MG63 (cell line): ENCODE measurements at places on chromosomes 7 and 10.

- peak; percentile 3 for DNase-seq
Measured at GRCh38 chr7:138105221-138105620, 29.0 kb downstream of the AKR1D1 start.

DNA sequence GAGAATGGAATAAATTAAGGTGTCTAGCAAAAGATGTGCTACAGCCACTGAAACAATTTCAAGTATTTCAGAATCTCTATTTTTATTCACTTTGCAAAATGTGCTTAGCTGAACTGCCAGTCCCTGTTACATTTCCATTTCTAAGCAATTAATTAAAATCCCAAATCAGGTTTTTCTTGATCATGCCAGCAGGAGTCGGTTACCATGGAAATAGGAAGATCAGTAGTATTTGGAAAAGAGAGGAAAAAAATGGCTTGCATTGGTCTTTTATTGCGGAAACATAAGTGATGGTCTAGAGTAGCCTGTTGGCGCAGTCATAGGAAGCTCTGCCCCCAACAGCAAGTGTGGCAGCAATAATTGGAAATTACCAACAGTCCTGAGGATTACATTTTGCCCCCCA is 867.1 kb downstream of the GATA3 start:
- no peak for DNase-seq

DNA sequence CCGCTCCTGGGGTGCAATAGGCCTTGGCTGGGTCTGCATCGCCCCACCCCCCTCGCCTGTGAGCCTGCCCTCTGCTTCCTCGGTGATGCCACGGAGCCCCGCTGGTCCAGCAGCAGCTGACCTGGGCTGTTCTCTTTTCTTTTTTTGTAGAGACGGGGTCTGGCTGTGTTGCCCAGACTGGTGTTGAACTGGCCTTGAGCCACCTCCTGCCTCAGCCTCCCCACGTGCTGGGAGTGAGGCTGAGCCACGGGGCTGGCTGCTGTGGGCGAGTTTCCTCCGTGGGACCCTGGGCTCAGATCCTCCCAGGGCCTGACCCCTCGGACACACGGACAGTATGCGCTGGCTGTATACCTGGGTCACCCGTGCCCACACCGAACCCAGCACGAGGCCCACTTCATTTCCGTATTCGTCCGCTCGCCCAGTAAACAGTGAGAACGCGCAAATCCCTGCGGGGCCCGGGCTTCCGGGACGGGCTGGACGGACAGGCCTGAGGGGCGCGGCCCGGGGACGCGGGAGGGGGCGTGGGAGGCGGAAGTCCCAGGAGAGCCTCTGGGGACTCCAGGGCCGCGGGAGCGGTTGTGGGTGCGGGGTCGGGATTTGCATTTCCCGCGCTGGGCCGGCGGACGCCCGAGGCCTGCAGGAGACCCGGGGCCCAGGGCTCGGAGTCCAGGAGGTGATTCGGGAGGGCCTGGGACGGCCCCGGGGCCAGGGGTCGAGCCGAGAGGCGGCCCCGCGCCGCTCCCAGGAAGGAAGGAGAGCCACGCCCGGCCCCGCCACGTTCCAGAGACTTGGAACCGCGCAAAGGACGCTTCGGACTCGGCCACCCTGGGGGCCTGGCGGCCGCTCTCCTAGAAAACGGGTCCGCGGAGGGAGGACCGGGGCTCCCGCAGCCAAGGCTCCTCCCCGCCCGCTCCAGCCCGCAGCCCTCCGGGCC is 57.7 kb upstream of the DNAJB6 start:
- no peak for DNase-seq

- no peak for DNase-seq
Measured at GRCh38 chr10:33164060-33164709, 170.3 kb downstream of the NRP1 start.

GRCh38 chr7:107047902-107048782 is 3.6 kb downstream of the PRKAR2B start:
- no peak for DNase-seq

- DNase-seq = no peak
Measured at GRCh38 chr10:51960494-51960895, 261.1 kb upstream of the CSTF2T start.
